ENCODE measurements at places on chromosomes 2 and 18. TPM values are rescaled to one million over a fixed set of nuclear protein-coding genes. Genes with fewer than 3 reads are reported as not detected.
A peak's percentile ranks its signal among the peaks of the same experiment; 100 is the strongest.

DNA sequence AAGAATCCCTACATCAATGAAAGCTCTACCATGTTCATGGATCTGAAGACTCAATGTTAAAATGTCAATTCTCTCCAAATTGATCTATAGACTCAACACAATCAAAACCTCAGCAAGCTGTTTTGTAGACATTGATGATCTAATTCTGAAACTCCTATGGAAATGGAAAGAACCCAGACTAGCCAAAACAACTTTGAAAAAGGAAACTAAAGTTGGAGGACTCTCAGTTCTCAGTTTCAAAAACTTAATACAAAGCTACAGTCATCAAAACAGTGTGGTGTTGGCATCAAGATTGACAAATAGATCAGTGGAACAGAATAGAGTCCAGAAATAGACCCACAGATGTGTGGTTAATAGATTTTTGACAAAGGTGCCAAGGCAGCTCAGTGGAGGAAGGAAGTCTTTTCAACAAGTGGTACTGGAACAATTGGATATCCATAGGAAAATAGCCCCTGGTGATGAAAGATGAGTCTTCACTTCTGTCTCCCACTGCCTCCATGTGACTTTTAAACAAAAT lies 30.4 kb downstream of the LBH start:
- no peaks in the 10 kb centered on the region for H3K27me3 ChIP-seq
- no peak for DNase-seq
- H3K4me3 ChIP-seq: no peak overlapping the region

DNA sequence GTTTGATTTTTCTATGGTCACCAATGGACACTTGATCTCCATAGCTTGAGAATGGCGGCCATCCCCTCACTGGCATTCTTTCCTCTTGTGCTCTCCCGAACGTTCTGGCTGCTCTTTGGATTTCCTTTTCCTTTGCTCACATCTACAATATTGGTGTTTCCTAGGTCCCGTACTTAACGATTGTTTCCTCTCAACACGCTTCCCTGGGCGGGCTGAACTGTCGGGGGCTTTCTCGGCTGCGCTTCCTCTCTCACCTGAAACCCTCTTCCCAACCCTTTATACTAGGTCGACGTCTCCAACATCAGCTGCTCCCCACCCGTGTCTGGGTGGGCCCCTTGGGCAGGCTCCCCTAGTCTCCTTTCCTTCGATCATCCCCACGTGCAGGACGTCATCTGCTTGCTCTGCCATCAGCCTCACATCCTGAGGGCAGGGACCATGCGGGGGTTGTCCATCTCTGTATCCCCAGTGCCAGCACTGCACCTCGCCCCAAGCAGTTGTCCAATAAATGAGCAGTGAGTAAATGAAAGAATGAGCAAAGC lies 634 bp upstream of the DIS3L2 start:
- peak overlapping the region; percentile 93 for H3K4me3 ChIP-seq
- no peaks in the 10 kb centered on the region for H3K36me3 ChIP-seq
- DNase-seq: no peak

- no peak overlapping the region for H3K4me3 ChIP-seq
- H3K27me3 ChIP-seq: no peaks in the 10 kb centered on the region
- H3K27ac ChIP-seq: no peak overlapping the region
- no peaks in the 10 kb centered on the region for H3K36me3 ChIP-seq
- H3K4me1 ChIP-seq: peaks cover 16% of the 10 kb centered on the region
- DNase-seq: no peak
These were observed 8.4 kb downstream of the HOXD3 start for GRCh38 chr2:176165370-176166050.

DNA sequence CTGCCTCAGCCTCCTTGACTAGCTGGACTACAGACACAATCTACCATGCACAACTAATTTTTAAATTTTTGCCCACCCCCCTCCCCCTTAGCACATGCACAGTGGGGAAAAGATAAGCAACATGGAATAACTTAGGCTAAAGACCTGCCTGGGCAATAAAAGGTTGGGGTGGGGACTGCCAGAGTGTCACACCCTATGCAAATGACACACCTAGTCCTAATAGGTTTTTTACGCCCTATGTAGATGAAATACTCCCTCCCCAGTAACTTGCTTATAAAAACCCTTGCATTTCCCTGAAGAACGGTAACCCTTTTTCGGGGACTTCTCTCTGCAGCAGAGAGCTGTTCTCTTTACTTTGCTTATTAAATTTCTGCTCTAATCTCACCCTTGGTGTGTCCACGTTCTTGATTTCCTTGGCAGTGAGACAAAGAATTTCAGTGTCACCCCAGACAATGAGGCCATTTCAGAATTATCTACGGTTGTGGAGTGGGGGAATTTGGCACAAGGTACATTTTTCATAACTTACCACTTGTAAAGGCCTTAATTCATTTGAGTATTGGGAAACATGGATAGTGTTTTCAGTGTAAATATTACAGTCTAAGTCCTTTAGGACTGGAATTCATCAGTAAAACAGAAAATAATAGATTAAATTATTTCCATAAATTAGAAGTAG lies 109.2 kb downstream of the NOL4 start:
- no peak overlapping the region for H3K4me3 ChIP-seq
- DNase-seq: no peak
- no peaks in the 10 kb centered on the region for H3K36me3 ChIP-seq
- no peaks in the 10 kb centered on the region for H3K4me1 ChIP-seq
- no peak overlapping the region for H3K27ac ChIP-seq

Gene APOB
- 0.66 TPM for total RNA-seq

Gene DYSF
- 3.1 TPM for total RNA-seq

Measured in body of pancreas (tissue), 4 donors.